ENCODE measurements at places on chromosomes 12 and 14.

DNA sequence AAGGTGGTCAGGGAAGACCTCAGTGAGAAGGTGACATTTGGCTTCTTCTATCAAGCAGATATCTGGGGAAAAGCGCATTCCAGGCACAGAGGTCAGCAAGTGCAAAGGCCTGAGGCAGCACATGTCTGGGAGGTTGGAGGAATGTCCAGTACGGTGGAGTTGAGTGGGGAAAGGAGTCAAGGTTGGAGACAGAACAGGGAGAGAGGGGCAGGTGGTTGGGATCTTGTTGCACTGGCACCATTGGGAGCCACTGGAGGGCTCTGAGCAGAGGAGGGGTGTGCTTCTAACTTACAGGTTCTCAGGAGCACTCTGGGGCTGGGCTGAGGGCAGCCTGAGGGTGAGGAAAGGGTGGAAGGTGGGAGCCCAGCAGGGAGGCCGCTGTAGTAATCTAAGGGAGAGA lies 52.1 kb downstream of the EID3 start:
- DNase-seq, result no peak

- no peak for DNase-seq
Observed at GRCh38 chr12:3200032-3200617, 122.9 kb downstream of the TSPAN9 start.

- peak; percentile 11 for DNase-seq
Observed at GRCh38 chr12:51901121-51901817, 6.0 kb upstream of the ACVRL1 start.

DNA sequence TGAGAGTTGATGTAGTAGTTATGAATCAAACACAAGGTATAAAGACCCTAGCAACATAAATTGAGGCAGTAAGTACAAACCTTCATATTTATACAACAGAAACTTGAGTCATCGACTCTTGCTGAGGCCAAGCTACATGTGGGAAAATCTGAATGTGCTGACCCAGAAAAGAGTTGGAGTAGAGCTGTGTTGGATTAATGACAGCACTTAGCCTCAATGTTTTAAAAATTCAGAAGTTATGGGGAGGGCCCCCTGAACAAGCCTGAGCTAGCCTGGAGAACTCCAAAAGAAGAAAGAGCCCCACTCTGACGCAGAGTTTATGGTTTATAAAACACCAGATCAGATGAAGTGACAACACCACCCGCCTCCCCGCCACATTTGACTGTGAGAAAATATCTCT lies 100.0 kb downstream of the DUSP6 start:
- DNase-seq, result no peak

GRCh38 chr14:94970941-94971730 lies 186.2 kb downstream of the DICER1 start:
- DNase-seq, result no peak
